Fibroblast of skin of left biceps (primary cell): ENCODE measurements at places on chromosomes 7 and 10.

GRCh38 chr7:2010551-2011265 is 222.0 kb downstream of the MAD1L1 start:
- no peak for DNase-seq

DNA sequence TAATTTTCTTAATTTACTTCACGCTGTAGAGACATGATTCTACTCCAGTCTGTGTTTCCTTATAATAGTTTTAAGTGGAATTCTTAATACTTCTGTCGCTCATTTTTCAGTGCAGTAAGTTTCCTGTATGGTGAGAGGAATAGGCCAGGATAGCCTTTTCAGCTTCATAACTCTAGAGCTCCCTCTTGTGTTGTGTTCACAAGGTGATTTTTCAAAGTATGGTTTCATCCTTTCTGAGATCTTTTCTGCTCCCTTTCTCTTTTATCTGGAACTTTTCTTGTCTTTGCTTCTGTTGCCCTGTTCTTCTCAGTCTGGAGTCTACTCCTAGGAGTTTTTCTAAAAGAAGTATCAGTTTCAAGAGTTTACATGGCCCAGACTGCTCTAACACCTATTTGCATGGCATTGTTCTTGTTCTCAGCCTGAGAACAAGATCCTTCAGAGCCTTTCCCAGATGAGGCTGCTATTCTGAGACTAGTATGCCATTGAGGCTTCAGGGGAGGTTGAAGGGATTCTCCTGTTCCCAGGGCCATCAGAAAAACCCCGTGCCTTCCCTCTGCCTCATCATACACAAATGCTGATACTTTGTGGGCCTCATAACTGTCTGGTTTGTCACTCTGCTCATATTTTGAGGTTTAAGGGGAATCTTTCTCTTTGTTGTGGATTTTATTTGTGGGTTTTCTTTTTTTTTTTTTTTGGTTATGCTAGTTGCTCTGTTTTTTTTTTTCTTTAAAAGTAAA is 21.8 kb downstream of the NET1 start:
- peak; percentile 56 for DNase-seq

DNA sequence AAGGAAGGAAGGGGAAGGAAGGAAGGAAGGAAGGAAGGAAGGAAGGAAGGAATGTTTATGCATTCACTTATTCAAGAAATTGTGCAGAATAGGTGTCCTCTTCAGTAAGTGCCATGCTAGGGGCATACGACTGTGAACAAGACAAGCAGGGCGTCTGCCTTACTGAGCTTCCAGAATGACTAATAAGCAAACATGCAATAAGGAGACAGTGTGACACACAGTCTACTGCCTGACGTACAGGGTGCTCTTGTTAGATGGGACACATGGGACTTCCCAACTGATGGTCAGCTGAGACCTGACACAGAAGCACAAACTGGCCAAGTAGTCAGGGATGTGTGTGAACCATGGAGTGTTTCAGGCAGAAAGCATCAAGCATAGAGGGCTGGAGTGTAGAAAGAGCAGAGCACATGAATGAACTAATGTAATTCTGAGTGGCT is 18.2 kb downstream of the DNAJC12 start:
- DNase-seq = no peak

GRCh38 chr10:62803724-62804355 is 680 bp upstream of the ADO start:
- no peak for DNase-seq

DNA sequence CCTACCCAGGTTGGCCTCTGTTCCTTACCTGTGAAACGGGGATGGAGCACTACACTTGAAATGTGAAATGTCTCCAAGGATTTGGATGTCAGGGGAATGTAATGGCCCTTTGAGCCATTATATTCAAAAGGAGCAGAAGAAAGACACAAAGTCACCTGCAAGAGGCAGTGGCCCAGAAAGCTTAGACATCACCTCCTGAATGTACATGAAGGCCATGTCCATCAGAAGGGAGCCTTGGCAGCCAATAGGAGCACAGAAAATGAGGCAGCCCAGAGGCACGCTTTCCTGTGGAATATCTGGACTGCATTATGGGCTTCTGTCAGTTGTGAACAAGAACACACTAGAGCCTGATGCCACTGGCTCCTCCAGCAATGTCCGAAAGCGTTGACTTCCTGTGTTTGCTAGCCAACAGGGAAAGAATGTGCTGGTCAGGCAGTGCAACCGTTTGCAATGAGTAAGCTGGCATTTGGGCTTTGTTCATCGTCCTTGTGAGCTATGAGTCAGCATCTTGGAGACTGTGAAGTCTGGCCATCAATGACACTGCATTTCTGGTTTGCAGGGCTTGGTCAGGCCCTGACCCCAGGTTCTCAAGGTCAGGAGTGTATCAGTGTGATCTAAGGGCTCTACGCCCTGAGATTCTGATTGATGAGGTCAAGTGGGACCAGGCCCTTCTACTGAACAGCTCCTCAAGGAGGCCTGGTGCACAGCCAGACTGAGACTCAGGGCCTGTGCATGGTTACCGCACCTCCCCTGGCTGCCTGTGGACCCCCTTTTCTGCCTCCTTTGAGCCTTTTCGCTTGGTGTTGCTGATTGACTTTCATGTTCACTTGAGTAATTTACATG is 222.4 kb downstream of the RPS24 start:
- DNase-seq = peak; percentile 77

GRCh38 chr10:80144067-80144695 is 11.7 kb downstream of the PLAC9 start:
- DNase-seq = no peak

DNA sequence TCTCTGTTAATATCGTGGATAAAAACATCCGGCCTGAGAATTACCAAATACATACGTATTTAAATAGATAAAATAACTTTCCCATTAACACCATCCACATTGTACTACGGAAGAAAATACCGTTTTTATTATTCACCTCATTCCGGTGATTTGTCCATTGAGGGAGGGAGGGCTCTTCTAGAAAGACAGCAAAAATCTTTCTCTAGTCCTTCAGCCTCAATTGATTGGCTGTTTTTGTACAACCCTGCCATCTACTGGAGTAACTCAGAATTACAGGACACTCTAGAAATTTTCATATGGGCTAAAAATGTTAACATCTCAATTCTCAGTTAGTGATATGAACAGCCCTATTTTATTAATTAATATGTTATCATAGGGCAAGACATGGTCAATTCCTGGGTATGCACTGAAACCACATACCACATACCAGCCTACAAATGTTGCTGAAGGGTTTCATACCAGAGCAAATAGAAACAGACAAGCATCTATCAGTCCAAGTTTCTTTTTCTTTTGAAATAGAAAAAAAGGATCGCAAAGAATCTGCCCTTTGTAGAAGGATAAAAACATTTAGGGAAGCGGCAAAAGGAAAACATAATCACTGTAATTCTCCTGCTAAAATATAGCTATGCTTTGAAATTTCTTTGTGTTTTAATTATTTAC is 55.8 kb upstream of the CDCA7L start:
- DNase-seq = peak; percentile 49

DNA sequence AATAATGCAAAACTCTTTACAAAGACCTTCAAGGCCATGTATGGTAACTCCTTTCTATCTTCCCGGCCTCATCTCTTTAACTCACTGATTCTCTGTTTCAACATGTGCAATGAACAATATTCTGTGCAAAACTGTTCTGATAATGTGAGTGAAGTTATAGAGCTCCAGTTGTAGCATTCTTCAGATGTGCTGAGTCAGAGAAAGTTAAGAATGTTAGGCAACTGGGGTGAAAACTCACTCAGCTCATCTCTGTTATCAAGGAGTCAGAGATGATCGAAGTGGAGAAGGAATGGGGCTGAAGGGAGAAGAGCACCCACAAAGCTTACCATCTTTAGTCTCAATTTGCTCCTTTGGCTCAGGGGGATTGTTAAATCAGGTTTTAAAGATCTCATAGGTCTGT is 344.7 kb upstream of the NPSR1 start:
- DNase-seq = no peak
